Activated CD8-positive, alpha-beta T cell treated with anti-CD3 and anti-CD28 coated beads, Interleukin-2, amount 10 ng/mL, durations not matched to agents 7 days and 5 days (primary cell): ENCODE measurements at places on chromosomes 4 and X. TPM values are rescaled to one million over a fixed set of nuclear protein-coding genes. Genes with fewer than 3 reads are reported as not detected.
A peak's percentile ranks its signal among the peaks of the same experiment; 100 is the strongest.

DNA sequence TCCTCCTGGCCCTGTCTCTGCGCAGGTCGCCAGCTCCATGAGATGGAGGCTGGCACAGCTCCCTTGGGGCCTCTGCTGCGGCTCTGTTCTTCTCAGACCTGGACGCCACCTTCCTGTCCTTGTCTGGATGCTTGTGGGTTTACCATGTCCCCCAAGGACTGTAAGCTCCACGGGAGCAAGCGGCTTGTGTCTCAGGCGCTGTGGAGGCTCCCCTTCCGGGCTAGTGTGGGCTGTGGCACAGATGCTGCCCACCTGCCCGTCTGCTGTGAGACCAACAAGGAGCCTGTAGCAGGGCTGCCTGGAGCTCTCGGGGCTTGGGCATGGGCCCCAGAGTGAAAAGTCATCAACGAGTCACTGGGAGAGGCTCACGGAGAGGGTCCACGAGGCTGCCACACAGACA is 25.2 kb downstream of the NAT8L start:
- H3K27ac ChIP-seq, result no peak overlapping the region
- no peaks in the 10 kb centered on the region for H3K4me1 ChIP-seq
- H3K27me3 ChIP-seq, result peaks cover 4% of the 10 kb centered on the region
- no peak for DNase-seq
- H3K36me3 ChIP-seq, result no peaks in the 10 kb centered on the region

DNA sequence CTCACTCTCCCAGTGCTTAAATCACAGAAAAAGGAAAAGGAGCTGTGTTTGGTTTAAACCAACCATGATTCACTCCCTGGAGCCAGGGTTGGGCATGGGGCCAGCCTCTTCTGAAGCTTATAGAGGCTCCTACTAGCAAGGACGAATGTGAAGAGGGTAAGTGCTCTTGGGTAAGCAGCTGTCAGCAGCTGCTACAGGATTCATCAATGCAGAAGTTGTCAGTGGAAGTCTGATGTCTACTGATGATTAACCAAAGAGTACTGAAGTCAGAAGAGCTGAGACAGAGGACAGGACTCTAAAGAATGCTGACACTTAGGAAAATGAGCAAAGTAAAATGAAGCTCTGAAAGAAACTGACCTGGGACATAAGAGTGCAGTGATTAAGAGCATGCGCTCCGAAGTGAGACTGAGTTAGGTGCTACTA is 32.7 kb upstream of the JADE1 start:
- no peak overlapping the region for H3K4me3 ChIP-seq
- no peaks in the 10 kb centered on the region for H3K27me3 ChIP-seq
- no peak overlapping the region for H3K27ac ChIP-seq
- H3K36me3 ChIP-seq, result no peaks in the 10 kb centered on the region
- no peaks in the 10 kb centered on the region for H3K4me1 ChIP-seq
- DNase-seq, result no peak

AWAT2 gene
- not detected for total RNA-seq

UGT2B10 gene
- not detected for total RNA-seq

DNA sequence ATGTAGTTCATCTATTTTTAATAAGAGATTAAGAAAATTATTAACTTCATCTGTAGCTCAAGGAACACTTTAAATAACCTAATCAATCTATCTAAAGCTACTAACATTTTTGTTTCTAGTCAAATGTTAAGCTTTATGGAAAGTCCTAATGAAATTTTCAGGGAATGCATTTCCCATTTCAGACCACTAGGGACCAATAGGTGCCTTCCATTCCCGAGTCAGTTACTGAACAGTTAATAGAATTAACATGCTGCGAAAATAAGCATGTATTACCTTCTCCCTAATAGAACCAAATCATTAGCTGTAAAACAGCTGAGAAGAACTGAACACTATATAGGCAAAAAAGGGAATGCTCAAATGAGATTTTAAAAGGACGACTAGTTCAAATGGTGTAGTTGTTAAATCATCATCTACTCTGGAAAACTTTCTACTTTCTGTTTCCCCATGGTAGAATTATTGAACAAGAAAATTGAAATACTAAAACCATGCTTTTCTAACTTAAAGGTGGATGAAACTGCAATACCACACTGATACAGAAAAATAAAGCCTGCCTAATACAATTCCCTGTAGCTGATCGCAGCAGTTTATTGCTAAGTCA is 22.5 kb downstream of the STX18 start:
- DNase-seq, result no peak
- no peak overlapping the region for H3K27ac ChIP-seq
- H3K4me1 ChIP-seq, result peaks cover 33% of the 10 kb centered on the region
- H3K4me3 ChIP-seq, result no peak overlapping the region
- H3K36me3 ChIP-seq, result no peaks in the 10 kb centered on the region
- no peaks in the 10 kb centered on the region for H3K27me3 ChIP-seq

FGFBP2 gene
- total RNA-seq, result 13.0 TPM

DNA sequence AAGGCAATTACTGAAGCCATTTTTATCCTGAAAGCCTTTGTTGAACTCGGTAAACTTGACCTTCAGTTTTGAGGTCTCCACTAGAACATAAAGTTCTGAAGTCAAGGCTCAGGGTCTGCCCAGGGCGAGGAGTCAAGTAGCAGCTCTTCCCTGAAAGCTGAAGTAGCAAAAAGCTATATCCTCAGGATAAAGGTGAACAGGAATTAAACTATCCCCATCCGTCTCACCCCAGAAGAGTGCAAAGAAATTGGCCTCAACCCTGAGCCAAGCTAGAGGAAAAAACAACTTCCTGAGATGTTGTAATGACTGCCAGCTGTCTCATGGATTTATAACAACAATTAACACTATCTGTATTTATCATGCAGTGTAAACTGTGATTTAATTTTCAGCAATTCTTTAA is 590.8 kb downstream of the SPRY1 start:
- H3K36me3 ChIP-seq, result no peaks in the 10 kb centered on the region
- no peaks in the 10 kb centered on the region for H3K4me1 ChIP-seq
- no peak for DNase-seq
- no peaks in the 10 kb centered on the region for H3K27me3 ChIP-seq

SLC16A2 gene
- not detected for total RNA-seq

GRCh38 chr4:84730375-84730774 is 147.4 kb downstream of the CDS1 start:
- H3K27me3 ChIP-seq, result peaks cover 5% of the 10 kb centered on the region
- peaks cover 6% of the 10 kb centered on the region for H3K4me1 ChIP-seq
- DNase-seq, result no peak
- H3K27ac ChIP-seq, result no peak overlapping the region
- no peaks in the 10 kb centered on the region for H3K36me3 ChIP-seq

TRIM61 gene
- total RNA-seq, result 1.8 TPM

DNA sequence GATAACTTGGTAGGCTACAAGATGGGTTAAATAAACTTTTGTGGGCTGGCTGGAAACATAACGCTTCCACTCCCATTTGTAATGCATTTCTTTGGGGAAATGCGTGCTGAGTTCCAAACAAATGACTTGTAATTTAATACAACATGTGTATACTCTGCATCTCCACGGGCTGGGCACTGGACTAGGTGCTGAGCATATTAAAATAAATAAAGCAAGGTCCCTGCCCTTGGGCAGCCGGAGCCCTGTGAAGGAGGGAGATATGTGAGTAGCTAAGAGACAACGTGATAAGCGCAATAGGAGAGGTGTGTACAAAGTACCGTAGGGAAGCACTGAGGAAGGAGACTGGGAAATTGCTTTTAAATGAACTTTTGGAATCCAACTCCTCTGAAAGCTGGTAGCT is 147.2 kb upstream of the RBPJ start:
- no peak overlapping the region for H3K27ac ChIP-seq
- no peaks in the 10 kb centered on the region for H3K36me3 ChIP-seq
- H3K4me1 ChIP-seq, result peaks cover 3% of the 10 kb centered on the region
- DNase-seq, result no peak

PNMA5 gene
- not detected for total RNA-seq

DNA sequence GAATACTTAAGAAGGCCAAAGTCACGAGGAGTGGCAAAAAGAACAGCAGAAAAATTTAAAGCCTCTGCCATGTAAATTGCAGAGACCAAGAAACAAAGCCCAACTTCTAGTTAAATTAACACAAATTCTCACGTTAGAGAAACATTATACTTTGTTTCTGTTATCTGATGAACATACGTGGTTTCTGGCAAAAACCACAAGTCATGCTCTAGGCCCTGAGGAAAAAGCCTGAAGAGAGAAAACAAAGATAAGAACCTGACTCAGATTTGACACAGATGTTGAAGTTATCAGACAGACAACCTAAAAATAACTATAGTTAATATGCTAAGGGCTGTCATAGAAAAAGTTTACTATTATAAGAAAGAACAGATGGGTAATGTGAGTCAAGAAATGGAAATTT is 149.1 kb upstream of the PCDH10 start:
- H3K27ac ChIP-seq, result no peak overlapping the region
- H3K4me3 ChIP-seq, result no peak overlapping the region
- no peaks in the 10 kb centered on the region for H3K4me1 ChIP-seq
- no peaks in the 10 kb centered on the region for H3K27me3 ChIP-seq
- H3K36me3 ChIP-seq, result no peaks in the 10 kb centered on the region

DNA sequence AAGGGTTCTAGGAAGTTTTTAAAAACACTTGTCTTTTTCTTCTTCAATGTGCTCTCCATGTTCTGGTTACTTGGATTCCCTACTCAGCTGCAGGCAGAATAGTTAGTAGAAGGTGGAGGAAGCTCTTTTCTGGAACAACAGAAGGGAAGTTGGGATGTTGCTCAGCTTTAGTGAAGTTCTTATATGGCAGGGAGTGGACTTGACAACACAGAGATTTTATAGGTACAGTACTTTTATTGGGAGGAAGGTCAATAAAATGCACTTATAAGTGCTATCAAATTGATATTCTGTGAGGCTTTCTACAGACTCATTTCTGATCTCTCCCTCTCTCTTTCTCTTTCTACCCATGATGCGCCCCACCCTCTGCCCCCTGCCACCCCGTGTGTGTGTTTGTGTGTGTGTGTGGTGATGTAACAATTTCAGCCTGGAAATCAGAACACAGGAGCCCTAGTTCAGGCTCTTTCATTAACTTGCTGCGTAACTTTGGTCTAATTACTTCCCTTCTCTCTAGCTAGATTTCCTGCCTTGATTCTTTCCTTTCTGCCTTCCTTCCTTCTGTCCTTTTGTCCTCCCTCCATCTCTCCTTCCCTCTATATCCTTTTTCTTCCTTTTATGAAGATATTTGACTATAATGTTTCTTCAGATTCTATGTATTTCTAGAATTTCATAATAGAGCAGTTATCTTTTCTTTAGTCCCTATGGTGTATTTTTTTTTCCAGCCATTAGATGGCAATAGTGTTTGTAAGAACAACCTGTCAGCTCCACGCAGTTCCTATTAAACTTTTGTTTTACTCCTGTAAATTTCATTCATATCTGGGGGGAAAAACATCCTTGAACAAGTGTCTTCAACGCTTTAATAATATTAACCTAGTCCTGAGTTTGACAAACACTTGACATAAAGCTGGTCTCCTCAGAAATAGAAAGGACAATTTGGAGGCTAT is 37.1 kb downstream of the HEPH start:
- H3K4me3 ChIP-seq, result no peak overlapping the region
- H3K27ac ChIP-seq, result no peak overlapping the region
- H3K27me3 ChIP-seq, result peaks cover 9% of the 10 kb centered on the region
- no peaks in the 10 kb centered on the region for H3K36me3 ChIP-seq

ASB9 gene
- 0.34 TPM for total RNA-seq

LEF1 gene
- 205 TPM for total RNA-seq

- H3K36me3 ChIP-seq, result peaks cover 32% of the 10 kb centered on the region
- peaks cover 79% of the 10 kb centered on the region for H3K27me3 ChIP-seq
- peak overlapping the region; percentile 35 for H3K4me3 ChIP-seq
- peak overlapping the region; percentile 78 for H3K27ac ChIP-seq
- H3K4me1 ChIP-seq, result peaks cover 7% of the 10 kb centered on the region
Measured at GRCh38 chr4:173528378-173529321, 1.4 kb downstream of the HAND2 start.
